Stimulated activated CD8-positive, alpha-beta memory T cell treated with anti-CD3 and anti-CD28 coated beads, Interleukin-2, amount 100 ng/mL, for 48 hours (primary cell): ENCODE measurements at places on chromosomes 6 and 20.
A peak's percentile ranks its signal among the peaks of the same experiment; 100 is the strongest.

- no peak for DNase-seq
These were observed 60.9 kb downstream of the BCAS4 start for GRCh38 chr20:50855498-50856474.

GRCh38 chr20:52056203-52057062, 135.1 kb downstream of the ZFP64 start:
- DNase-seq: no peak

- no peak for DNase-seq
These were observed 28.6 kb upstream of the SPDEF start for GRCh38 chr6:34584694-34585093.

GRCh38 chr20:63873477-63873971, 8.5 kb downstream of the TPD52L2 start:
- DNase-seq: peak; percentile 32

DNA sequence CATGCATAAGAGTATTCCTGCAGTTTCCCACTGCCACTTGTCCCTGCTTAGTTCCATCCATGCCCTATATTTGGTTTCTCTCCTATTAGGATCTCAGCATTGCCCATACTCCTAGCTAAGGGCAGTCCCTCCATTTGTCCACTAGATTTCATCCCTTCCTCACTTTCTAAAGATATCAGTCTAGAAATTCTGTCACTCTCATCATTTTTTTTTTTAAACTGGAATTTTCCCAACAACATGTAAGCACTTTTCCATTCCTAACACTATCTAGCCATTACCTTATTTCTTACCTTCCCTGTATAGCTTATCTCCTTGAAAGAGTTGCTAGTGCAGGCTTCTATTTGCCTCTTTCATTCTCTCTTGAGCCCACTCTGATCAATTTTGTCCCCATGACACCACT, 312.2 kb downstream of the BTBD3 start:
- no peak for DNase-seq

GRCh38 chr6:33610779-33611732, 10.1 kb upstream of the ITPR3 start:
- DNase-seq: no peak

DNA sequence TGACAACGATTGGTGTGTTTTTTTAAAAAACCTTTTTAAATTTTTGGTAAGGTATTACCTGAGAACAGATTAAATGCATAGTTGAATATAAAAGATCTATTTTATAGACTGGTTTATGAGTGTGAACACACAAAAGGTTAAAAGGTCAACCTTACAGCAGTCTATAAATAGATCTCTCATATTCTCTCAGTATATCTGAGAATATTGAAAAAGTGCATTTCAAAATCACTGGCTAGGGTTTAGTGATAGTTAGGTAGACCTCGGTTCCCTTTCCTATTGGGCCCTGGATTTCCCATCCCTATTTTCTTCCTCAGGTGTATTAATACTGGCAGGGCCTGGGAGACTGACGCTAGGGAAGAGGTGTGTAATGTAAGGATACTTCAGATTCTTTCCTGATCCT, 723 bp upstream of the ZNF451 start:
- DNase-seq: no peak
